ENCODE measurements at places on chromosomes 1 and 21. TPM values are rescaled to one million over a fixed set of nuclear protein-coding genes. Genes with fewer than 3 reads are reported as not detected.

DNA sequence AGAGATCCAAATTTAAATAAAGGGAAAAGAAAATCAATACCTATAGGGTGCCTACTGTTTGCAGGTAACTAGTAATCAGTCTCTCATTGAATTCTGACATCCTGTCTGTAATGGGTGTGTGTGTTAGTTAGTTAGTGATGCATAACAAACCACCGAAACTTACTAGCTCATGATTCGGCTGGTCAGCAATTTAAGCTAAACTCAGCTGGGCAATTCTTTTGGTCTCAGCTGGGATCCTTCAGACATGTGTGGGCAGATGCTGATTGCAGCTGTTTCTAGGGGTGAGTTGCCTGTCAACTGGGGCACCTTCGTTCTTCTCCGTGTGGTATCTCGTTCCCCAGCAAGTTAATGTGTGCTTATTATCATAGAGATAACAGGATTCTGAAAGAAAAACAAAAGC is 40.2 kb upstream of the ZNF124 start:
- no peak for DNase-seq

GRCh38 chr1:202143768-202144401 is 652 bp downstream of the ARL8A start:
- peak; percentile 63 for DNase-seq

- no peak for DNase-seq
Measured at GRCh38 chr1:183051546-183051945, 28.3 kb downstream of the LAMC1 start.

- no peak for DNase-seq
Measured at GRCh38 chr1:28196330-28196729, 19.8 kb upstream of the PTAFR start.

Gene BCL2L15
- total RNA-seq = not detected

Gene PTGER3
- 1.3 TPM for total RNA-seq

Gene EIF4G3
- total RNA-seq = 24.7 TPM

Gene PRDM2
- 32.9 TPM for total RNA-seq

Measured in Right ventricle myocardium superior (tissue), 1 donor.